T-helper 22 cell (primary cell): ENCODE measurements at places on chromosomes 5 and 9.

DNA sequence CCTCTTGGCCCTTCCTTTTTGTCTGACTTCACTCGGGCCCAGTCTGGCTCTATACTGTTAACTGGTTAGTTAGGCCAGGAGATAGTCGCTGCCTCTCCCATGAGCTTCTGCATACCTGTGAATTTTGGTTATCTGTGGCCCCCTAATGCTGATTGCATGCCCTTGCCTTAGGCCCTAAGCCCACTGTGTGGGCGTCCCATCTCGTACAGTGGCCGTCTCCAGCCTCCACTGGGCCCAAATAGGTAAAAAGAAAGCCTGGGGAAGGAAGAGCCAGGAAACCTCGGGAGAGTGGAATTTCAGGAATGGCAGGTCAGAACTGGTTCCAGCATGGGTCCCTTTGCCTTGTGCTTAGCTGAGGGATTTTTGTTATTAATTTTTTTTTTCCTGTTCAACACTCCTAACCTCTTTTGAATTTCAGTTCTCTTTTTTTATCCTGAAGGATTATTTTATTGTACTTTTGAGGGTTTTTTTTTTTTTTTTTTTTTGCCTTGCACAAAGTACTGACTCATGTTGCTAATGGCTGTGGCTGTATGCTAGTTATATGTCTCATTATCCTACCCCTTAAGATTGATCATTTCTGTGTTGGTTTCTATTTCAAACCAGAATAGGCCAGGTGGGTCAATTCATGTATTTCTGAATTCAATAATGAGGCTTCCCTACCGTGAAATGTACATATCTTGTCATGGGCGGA lies 3.4 kb downstream of the PRRC2B start:
- DNase-seq: no peak

GRCh38 chr9:35054871-35055644 lies 17.4 kb downstream of the VCP start:
- DNase-seq: no peak

DNA sequence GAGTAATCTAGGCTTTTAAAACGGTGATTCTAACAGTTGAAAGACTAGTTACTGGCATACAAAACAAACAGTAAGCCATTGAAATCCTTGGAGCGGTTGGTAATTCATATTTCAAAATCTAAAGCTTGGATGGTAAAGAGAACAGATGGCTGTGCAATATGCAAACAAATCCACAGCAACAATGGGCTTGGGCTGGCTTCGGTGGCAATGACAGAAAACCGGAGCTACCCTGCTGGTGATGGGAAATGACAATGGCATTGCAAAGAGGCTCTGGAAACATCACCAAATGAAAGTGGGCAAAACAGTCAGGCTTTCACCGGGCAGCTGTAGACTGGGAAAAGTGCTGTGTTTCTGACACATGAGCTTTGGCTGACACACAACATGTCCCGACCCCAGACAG lies 42.2 kb downstream of the MED27 start:
- no peak for DNase-seq

GRCh38 chr9:127773272-127773671 lies 5.2 kb downstream of the SH2D3C start:
- no peak for DNase-seq

DNA sequence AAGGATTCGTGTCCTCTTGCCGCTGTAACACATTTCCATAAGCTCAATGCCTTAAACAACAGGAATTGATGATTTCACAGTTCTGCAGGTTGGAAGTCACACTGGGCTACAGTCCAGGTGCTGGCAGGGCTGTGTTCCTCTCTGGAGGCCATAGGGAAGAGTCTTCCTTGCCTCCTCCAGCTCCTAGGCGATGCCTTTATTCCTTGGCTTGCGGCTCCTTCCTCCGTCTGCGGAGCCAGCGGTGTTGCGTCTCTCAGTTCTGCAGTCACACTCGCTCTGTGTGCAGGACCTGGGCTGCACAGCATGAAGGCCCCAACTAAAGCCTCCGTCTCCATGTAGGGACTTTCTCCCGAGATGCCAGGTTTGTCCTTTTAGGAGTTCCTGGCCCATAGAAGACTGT lies 70.0 kb downstream of the IL6ST start:
- no peak for DNase-seq

DNA sequence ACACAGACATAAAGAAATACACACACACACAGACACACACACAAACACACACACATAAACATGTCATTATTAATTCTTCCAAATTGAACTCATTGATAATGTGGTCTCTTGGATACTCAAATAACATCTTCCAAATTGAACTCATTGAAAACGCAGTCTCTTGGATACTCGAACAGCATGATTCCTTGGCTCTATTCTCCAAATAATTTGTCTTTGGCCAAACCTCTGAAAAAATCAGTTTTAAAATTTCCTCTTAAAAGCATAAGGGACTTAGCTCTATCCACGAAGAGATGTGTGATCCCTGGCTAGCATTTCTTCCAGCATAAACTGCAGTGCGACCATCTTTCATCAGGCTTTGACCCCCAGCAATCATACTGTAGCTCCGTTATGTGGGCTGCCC lies 296.6 kb downstream of the IRX2 start:
- no peak for DNase-seq

- no peak for DNase-seq
These were observed 524.1 kb downstream of the TMEM38B start for GRCh38 chr9:106218427-106218826.

DNA sequence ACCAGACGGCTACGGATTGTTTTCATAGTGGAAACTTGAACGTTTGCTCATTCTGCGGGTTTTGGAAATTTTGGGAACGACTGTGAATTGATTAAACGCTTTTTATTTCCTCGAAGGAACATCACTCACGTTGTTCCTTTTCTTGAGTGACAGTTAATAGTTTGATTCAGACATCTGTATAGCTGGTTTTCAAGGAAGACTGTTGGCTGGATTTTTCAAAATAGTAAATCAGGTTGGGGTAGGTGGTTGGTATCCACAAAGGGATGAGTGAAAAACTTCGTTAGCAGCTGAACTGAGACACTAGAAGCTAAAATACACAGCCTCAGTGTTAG lies 1.1 kb downstream of the TGFBR1 start:
- DNase-seq: no peak

DNA sequence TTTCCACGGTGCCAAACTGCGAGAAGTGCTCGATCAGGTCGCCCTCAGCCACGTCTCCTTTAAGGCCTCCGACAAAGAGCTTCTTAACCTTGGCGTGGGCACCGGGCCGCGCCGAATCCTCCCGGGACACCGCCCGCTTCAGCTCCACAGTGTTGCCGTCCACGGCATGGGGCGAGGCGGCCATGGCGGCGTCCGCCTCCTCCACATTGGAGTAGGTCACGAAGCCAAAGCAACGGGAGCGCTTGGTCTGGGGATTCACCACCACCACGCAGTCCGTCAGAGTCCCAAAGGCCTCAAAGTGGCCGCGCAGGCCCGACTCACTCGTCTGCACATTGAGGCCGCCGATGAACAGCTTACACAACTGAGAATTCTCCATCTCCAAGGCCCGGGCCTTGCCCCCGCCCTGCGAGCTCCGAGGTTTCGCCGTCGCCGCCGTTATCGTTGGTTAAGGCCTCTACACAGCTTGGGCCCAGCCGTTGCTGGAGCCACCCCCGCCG lies 424 bp downstream of the HNRNPA0 start:
- no peak for DNase-seq

GRCh38 chr5:149125386-149125891 lies 15.9 kb upstream of the ABLIM3 start:
- DNase-seq: no peak
